ENCODE measurements at places on chromosomes 11 and 22.

- DNase-seq: no peak
These were observed 100.0 kb downstream of the TMEM135 start for GRCh38 chr11:87137711-87138110.

GRCh38 chr22:23094695-23095681, 24.7 kb downstream of the GNAZ start:
- DNase-seq: no peak

DNA sequence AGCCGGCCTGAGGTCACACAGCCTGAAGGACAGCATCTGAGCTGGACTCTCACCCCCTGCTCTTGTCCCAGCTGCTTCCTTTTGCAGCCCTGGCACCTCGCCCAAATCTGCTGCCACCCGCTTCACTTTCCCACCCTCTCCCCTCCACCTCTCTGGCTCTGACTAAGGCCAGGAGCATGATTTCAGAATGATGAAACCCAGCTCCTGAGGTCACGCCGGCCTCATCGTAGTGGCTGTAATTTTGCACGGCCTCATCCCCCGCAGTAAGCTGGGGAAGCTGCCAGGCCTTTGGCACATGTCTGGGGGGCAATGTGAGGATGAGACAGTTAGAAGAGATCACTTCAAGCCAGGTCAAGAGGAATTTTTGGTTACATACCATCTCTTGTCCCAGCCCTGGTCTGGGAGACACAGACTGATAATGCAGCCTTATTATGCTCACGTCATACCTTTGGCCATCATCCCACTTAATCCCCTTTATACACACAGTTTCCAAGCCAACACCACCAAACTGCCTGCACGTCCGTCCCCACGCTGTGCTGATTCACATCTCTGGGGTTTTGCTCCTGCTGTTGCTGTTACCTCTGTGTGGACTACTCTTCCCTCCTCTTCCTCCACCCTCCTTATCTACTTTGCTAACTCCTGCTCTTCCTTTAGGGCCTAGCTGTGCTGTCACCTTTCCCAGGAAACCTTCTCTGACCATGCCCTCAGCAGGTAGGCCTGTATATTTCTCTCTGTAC, 58.1 kb downstream of the CHRDL2 start:
- no peak for DNase-seq

DNA sequence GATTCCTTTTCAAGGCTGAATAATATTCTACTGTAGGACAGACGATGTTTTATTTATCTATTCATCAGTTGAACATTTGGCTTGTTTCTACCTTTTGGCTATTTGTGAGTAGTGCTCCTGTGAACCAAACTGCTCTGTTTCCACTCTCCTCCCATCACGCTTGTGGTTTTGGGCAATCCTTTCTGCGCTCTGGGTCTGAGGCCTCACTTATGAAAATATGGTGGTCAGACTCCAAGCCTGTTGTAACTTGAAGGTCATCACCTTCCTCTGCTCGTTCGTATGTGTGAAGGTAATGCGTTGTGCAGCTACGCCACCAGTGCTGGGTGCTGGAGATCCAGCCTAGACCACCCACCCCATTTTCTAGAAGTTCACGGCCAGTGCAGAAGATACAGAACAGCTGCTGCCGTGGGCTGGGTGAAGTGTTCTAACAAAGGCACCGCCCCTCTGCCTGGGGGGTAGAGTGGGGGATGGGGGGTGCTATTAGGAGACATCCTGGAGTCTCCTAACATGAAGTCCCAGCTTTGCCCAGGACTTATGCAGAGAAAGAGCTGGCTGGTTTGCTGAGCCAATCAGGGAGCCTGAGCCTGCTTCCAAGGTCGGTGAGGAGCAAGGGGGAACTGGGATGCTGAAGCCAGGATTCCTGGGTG, 21.0 kb downstream of the PTPN5 start:
- no peak for DNase-seq

- DNase-seq: no peak
These were observed 16.7 kb upstream of the MYEOV start for GRCh38 chr11:69277074-69277809.

GRCh38 chr22:45358127-45358526, 48.4 kb downstream of the FAM118A start:
- no peak for DNase-seq

DNA sequence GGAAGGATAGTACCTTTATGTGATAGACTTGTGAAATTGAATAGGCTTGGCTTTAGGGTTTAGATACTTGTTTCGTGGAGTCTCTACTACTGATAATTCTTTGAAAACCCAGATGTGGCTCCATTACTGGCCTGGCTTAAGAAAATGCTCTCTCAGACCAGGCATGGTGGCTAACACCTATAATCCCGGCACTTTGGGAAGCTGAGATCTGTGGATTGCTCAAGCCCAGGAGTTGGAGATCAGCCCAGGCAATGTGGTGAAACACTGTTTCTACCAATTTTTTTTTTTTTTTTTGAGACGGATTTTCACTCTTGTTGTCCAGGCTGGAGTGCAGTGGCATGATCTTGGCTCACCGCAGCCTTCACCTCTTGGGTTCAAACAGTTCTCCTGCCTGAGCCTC, 40.9 kb downstream of the ATG13 start:
- DNase-seq: no peak

GRCh38 chr11:85680897-85681296, 5.1 kb downstream of the CCDC89 start:
- no peak for DNase-seq

GRCh38 chr11:126396965-126397364, 41.5 kb downstream of the ST3GAL4 start:
- no peak for DNase-seq

- no peak for DNase-seq
These were observed 93.1 kb downstream of the NAT10 start for GRCh38 chr11:34198523-34198922.

GRCh38 chr11:76200006-76200940, 6.0 kb downstream of the WNT11 start:
- no peak for DNase-seq

GRCh38 chr11:65419772-65420481, 2.7 kb upstream of the NEAT1 start:
- DNase-seq: peak; percentile 81

GRCh38 chr11:67408437-67409200, 4.7 kb downstream of the TBC1D10C start:
- DNase-seq: no peak

- no peak for DNase-seq
These were observed 65.9 kb downstream of the PRR5L start for GRCh38 chr11:36361901-36362391.

DNA sequence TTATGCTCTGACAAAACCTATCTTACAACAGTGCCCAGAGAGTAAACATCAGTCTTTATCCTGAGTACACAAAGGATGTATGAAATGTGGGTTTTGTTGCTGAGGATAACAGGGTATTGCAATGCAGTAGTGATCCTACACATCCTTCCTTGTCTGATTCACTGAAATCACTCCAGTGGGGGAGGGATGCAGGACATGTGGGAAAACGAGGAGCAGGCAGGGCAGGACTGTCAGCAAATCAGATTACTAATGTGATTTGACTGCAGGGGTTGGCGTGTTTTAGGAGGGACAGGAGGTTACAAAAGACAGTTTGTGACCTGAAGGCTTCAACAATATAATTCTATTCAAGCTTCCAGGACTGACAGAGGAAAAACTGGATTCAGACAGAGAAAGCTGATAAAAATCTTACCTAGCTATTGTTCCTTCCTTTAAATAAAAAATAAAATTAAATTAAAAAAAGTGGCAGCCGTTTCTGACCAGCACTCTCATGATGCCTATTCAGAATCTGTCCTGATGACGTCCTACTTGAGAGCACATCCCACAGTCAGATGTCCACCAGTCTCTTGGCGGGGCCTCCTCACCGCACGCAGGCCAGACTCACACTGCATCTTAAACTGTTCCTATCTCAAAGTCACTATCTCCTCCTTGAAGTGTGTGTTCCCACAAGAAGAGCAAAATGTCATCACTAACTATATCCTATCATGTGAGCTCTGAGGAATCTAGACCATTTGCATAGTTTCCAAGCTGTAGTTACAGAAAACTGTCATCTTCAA, 50.6 kb upstream of the MN1 start:
- DNase-seq: no peak

DNA sequence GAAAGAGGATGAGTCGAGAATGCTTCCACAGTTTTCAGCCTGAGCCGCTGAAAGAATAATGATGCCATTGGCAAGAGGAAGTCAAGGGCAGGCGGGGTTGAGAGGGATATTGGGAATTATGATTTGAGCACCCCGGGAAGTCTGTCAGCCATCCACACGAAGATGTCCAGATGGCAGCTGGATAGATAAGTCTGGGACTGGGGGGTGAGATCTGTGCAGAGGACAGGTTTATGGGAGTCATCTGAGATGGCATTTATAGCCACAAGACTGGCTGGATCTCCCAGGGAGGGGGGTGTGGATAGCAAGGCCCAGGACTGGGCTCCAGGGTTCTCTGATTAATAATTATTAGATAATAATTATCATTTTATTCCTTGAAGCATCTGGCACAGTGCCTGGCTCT, 5.1 kb upstream of the STIP1 start:
- no peak for DNase-seq

DNA sequence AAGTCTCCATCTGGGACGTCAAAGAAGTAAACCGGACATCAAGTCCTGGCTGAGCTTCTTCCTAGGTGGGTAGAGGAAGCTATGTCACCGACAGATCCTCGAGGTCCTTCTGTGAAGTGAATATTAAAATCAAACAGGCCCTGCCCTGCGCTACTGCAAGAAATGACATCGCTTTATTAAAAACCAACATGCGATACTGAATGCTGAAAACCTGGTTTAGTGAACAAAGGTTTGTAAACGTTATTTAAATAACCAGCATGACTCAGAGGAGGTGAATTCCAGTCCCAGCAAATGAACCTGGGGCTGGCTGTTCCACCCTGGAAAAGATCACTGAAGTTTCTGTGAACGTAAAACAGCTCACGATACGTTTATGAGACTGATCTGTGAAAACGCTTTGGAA, 645 bp downstream of the RTCB start:
- no peak for DNase-seq

DNA sequence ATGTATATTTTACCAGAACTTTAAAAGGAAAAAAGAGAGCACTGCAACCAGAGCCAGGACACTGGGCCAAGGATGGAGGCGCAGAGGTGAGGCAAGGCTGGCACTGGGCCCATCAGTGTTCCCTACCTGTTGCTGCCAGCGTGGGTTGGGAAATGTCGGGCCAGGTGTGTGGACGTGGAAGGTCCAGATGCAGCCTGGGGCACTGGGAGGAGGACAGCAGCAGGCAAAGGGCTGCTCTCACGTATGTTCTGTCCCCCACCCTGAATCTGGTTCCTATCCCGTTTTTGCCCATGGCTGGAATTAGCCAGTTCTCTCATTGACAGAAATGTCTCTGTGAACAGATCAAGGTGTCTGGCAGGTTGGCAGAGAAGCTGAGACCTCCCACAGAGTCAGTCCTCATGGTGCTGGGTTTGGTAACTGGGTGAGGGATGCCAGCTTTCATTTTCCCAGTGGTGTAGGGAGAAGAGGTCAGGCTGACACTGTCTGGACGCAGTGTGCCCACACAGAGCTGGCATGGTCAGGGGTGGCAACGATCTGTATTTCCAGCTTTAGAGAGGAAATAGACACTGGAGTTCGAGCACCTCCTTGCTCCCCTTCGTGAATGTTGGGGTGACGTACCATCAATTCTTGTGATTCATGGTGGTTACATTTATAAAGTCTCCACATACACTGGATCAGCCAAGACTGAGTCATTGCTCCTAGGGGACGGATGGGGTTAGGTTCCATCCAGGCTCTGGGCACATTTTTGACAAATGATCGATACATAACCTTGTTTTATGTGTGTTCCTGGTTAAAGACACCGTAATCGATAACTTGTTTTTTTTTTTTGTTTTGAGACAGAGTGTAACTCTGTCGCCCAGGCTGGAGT, 4.3 kb upstream of the PNPLA3 start:
- no peak for DNase-seq

DNA sequence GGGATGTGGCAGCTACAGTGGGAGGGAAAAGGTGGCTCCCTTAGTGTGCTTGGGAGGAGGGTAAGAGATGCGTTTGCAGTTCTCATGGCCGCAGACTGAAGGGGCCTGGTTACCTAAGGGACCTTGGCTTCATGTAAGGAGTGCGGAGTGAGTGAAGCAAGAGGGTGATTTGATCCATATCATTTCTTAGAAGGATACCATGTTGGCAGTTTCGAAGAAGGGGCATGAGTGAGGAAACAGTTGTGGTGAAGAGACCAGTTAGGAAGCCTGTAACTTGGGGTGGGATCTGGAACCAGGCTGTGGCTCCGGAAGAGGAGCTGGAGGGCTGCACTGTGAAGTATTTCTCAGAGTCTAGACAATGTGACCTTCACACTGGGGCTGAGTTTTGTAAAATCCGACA, 45.0 kb downstream of the ST3GAL4 start:
- no peak for DNase-seq

- DNase-seq: no peak
These were observed 70.3 kb downstream of the PGR start for GRCh38 chr11:101059331-101059730.

DNA sequence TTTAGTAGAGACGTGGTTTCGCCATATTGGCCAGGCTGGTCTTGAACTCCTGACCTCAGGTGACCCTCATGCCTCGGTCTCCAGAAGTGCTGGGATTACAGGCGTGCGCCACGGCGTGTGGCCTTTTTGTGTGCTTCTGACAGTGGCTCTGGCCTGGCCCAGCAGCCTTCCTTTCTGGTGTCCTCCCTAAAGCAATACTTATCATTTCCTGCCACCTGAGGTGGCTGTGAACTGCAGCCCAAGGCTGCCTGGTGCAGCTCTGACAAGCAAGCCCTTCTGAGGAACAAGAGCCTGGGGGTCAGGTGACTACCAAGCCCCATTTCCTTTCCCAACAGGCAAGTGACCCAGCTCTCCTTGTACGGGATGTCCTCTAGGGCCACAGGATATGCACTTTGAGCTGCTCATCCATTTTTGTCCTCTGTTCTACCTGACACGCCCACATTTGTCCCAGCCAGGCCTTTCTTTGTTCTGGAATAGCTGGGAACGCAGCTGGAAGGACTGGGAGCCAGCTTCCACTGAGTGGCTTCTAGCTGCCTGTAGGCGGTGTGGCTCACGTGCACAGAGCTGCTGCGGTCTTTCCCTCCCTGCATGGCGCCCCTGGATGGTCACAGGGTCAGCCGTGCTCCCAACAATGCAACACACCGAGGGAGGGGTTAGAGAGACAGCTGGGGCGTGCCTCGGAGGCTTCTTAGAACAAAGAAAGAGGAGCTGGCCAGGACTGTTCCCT, 12.3 kb upstream of the BID start:
- no peak for DNase-seq

DNA sequence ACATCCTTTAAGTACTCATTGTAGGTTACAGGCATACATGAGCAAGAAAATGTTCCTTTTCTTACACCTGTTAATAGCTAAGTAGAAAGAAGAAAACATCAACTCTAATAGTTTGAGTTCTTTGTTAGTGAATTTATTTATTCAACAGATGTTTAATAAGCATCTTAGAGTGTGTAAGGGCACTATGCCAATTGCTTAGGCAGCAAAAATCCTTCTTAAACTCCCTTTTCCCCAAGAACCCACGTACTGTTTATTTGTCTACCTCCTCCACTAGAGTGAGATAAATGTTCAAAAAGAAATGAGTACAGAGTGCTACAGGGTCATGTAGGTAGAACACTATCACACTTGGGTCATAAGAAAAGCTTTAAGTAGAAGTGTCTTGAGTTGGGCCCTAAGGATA, 131.4 kb downstream of the CD44 start:
- no peak for DNase-seq

GRCh38 chr11:43427971-43428370, 69.3 kb downstream of the TTC17 start:
- no peak for DNase-seq

- no peak for DNase-seq
These were observed 7.5 kb downstream of the SERPING1 start for GRCh38 chr11:57605028-57605420.

Measured in NCI-H1694 treated with DMSO at 0.1 percent for 48 hours (cell line).